ENCODE measurements at places on chromosomes 5 and 9. TPM values are rescaled to one million over a fixed set of nuclear protein-coding genes. Genes with fewer than 3 reads are reported as not detected.

GRCh38 chr9:4424891-4425290, 65.4 kb upstream of the SLC1A1 start:
- DNase-seq, result no peak

DNA sequence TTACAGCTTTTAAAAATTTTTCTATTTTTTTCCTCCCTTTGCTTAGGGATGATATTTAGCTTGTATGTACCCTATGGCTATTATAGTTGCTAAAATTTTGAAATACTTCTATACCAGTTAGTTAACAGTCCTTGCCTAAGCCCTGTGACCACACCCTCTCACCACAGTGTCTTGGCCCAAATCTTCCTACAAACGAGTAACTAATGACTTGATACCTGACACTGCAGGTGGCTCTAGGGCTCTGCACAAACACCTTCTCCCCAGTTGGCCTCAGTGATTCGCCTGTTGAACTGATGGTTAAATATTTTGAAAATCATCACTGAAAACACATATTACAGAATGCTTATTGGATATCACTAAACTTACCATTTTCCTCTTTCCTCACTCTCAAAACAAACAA, 449.6 kb upstream of the CHD1 start:
- no peak for DNase-seq

GRCh38 chr9:86486891-86487837, 133.0 kb upstream of the TUT7 start:
- DNase-seq, result no peak

GRCh38 chr5:180898621-180899246, at the start of gene BTNL8:
BTNL8 (plus strand) TSS chr5:180899159; CDS start chr5:180899311, 152 bp downstream.
- no peak for DNase-seq

- DNase-seq, result no peak
Observed at GRCh38 chr9:32378496-32378895, 5.9 kb upstream of the ACO1 start.

ZFP37 gene
- 1.1 TPM for total RNA-seq

GRCh38 chr5:151820271-151820670, 48.5 kb downstream of the G3BP1 start:
- DNase-seq, result no peak

GRCh38 chr5:103436112-103436511, 126.5 kb downstream of the NUDT12 start:
- no peak for DNase-seq

DNA sequence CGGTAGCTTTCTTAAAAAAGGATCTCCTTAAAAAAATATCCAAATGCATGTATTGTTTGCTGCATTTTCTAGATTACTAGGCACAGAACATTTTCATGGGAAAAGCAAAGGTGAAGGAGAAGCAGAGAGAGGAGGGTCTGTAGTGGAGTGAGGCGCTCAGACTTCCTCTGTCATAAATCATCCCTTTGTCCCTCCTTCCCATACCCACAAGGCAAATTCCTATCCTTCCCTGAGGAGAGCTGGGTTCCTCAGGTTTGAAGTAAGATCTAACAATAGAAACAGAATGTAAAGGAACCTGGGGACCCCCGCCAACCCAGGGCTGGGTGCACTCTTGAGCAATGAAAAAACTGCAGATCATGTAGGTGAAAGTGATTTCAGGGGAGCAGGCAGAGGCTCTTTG, 149.2 kb upstream of the ANKH start:
- DNase-seq, result no peak

- no peak for DNase-seq
Observed at GRCh38 chr9:24824607-24825006, 278.9 kb upstream of the IZUMO3 start.

DNA sequence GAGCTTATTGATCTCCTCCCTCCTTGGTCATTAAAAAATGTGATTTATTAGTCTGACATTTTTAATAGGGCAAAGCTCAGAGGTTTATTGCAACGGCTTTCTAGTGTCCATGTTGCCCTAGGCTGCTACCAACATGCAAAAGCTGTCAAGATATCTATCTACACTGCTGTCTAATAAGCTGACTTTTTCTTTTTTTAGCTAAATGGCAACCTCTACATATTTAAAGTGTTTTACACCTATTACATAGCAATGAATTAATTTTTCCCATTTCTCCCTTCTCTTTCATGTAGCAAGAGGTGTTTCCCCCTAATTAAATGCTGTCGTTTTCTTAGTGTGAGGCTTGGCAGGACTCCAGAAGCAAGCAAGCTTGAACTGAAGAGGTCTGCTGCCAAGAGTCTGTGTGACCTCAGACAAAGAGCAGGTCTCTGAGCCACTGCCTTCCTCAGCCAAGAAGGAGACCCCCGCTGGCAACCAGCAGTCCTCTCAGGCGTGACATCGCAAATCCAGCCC, 79.4 kb downstream of the GAS1 start:
- DNase-seq, result no peak

GRCh38 chr9:93613174-93613573, 36.8 kb downstream of the PHF2 start:
- no peak for DNase-seq

DNA sequence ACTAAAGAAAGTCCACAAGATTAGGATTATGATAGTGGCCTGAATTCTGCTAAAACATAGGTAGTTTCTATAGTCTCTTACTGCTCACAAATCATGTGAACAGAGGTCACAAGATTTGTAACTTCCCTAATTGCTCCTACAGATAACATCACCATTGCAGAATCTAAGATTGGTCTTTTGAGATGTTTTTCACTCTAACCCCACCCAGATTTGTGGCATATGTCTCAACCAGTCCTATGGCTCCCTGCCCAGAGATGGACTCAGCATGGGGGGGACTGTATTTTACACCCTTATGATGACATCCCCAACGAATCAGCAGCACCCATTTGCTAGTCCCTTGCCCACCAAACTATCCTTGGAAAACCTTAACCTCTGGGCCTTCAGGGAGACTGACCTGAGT, 1046.2 kb downstream of the CDH12 start:
- DNase-seq, result no peak

SMU1 gene
- 20.5 TPM for total RNA-seq

GRCh38 chr9:316382-316965, 101.8 kb downstream of the DOCK8 start:
- DNase-seq, result no peak

DNA sequence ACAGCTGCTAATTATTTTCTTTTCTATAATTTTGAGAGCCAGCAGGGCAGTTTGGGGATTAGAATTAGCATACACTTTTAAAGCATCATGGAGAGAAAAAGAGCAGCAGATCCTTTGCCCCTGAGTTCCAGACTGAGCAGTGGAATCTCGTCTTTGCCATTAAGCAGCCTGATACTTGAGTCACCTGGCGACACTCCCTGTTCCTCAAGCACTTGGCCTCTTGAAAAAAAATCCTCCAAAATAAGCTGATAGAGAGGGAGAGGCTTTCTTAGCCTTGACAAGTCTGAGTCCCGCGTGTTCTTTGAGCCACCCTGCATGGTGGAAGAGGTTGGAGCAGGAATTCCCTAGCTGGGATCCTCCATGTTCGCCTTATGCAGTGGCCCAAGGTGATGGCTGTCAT, 398.3 kb downstream of the IRX2 start:
- DNase-seq, result no peak

DNA sequence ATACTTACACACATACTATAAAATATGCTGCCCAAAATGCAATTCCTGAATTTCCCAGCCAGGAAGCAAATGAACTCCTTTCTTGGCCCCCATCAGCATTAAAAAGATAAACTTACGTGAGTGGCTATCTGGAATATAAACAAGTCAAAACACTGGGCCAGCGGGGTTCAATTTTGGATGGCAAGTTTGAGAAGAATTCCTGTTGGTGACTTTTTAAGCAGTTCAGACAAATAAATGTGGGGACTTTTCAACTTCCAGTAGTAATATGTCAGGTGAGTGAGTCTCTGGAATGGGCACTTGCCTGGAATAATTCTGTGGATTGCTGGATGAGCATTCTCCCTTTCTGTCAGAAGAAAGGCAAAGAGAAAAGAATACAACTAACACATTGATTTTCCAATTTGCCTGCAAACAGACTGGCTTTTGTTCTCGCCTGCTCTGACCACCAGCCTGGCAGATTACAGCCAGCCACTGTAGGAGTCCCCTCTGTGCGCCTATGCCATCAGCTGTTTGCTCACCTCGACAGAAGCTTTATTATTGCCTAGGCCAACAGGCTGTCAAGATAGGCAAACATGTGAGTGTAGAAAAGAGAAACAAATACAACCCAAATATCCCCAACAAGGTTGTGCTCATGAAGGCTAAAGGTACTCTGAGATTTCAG, 78.6 kb downstream of the MRPS27 start:
- DNase-seq, result no peak

- no peak for DNase-seq
Observed at GRCh38 chr9:136831720-136832104, 10.6 kb upstream of the AJM1 start.

DNA sequence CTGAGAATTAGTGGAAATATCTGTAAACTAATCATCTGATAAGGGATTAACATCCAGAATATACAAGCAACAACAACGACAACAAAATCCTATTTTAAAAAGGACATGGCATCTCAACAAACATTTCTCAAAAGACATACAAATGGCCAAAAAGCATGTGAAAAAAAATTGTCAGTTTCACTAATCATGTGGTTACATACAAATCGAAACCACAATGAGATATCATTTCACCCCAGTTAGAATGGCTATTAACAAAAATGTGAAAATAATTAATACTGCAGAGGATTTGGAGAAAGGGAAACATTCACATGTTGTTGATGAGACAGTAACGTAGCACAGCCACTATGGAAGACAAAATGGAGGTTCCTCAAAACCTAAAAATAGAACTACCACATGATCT, 69.5 kb downstream of the ERP44 start:
- no peak for DNase-seq

ZNF782 gene
- total RNA-seq, result 6.4 TPM

DNA sequence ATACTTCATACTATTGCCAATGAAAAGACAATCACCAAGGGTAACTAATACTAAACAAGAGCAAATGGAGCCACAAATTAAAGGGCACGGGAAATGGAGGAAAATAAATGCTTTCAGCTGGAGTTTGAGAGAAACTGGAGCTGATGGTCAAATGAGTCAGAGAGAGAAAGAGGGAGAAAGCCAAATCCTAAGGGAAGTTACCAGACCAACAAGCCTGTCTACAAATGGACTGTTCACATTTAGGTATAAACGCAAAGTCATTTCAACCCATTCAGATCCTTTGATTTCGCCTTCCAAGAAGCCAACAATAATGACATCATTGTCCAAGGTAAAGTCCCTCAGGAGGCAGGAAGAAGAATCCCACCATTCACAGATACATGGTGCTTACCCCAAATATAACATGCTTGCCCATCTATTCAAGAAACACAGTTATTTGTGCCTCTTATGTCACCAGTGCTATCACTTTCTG, 351.8 kb downstream of the RAB3C start:
- no peak for DNase-seq

GRCh38 chr9:36056896-36057295, 20.2 kb downstream of the RECK start:
- no peak for DNase-seq

GRCh38 chr5:107385708-107386107, 285.0 kb downstream of the EFNA5 start:
- no peak for DNase-seq

DNA sequence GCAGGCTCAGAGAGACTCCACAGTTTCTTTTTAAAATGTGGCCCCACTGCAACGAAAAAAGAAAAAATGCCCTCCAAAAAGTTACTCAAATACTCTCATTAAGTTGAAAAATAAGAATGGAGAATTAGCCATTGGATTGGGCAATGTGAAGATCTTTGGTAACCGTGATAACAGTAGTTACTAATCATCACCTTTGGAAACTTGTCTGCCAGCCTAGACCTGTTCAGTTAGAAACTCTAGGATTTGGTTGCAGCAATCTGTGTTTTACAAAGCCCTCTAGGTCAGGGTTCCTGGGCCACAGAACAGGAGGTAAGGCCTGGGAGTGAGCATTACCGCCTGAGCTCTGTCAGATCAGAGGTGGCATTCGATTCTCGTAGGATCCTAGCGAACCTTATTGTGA, 34.2 kb downstream of the VPS13A start:
- no peak for DNase-seq

GRCh38 chr5:164934039-164934438, 1428.6 kb downstream of the MAT2B start:
- DNase-seq, result no peak

DNA sequence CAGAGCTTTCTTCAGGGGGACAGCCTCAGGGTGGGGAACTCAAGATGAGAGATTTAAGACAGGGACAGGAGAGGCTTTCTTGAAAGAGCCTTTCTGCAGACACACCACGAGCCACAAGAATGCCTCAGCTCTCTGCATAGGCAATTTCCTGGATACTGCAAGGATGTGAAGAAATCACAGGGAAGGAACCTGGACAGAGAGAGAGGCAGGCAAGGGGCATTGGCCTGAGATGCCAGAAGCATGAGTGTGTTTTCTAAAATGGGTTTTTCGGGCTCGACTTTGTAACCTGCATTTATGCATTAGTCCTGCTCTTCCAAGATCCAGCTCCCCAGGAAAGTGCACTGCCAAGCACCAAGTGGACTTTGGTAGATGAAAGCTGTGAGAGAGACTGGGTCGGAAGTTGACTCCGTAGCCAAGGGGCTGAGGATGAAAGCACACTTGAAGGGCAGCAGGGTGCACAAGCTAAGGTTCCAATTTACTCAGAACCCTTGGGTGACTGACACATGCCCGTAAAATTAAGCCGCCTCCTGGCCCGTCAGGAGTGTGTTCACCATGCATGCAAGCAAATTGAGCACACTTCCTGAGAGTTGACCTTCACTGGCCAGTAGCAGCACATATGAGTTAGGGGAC, 90.9 kb downstream of the CFAP90 start:
- DNase-seq, result no peak

DNA sequence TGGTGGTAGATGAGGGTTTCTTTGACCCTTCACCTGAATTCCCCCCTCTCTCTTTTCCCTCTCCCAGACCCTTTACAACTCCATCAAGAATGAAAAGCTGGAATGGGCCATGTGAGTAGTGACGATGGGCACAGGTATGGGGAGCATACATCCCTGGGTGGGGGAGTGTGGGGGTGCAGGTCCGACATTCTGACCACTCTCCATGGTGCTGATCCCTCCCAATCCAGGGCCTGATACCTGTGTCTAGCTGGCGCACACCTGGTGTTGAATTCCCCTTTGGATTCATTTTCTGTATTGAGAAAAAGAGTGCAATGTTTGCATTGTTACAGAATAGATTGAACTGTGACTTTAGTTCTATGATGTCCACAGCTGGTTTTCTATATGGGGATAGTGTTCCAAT, 40.0 kb downstream of the PSD2 start:
- DNase-seq, result no peak

GRCh38 chr5:146794326-146795029, 84.1 kb downstream of the PPP2R2B start:
- no peak for DNase-seq

- DNase-seq, result no peak
Observed at GRCh38 chr5:143146161-143146560, 257.3 kb downstream of the NR3C1 start.

- DNase-seq, result no peak
Observed at GRCh38 chr5:53110156-53110555, 599 bp upstream of the MOCS2 start.

DNA sequence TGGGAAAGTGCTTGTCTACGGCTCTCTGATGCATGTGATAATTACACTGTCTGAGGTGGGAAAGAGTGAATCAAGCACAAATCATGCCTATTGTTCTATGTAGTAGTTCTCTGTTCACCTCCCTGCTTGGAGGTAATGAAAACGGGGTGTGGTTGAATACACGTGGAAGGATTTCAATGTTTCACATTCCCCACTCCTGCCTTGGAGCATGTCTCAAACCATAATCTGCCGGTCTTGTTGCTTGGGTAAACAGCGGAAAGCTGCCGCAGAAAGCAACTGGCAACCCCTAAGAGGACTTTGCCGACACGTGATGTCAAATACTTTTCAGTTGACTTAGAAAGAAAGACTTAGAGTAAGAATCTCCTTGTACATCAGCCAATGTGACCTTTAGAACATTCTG, 63.5 kb upstream of the MOCS2 start:
- no peak for DNase-seq

ANGPTL2 gene
- 11.4 TPM for total RNA-seq

OR1J2 gene
- not detected for total RNA-seq

ADAMTSL2 gene
- total RNA-seq, result 10.1 TPM
